ENCODE measurements at places on chromosomes 1 and 21. TPM values are rescaled to one million over a fixed set of nuclear protein-coding genes. Genes with fewer than 3 reads are reported as not detected.

RNU1-3 gene
- 2,051 TPM for total RNA-seq

KIF14 gene
- total RNA-seq: 18.2 TPM

NUDT4B gene
- total RNA-seq: not detected

OXCT2 gene
- 4.3 TPM for total RNA-seq

HTR6 gene
- total RNA-seq: 0.29 TPM

DCST1 gene
- not detected for total RNA-seq

CRP gene
- not detected for total RNA-seq

FAAH gene
- total RNA-seq: 23.4 TPM

PROX1 gene
- total RNA-seq: 0.83 TPM

TRIM45 gene
- 10.3 TPM for total RNA-seq

AGT gene
- total RNA-seq: not detected

CELA3B gene
- not detected for total RNA-seq

PRMT2 gene
- total RNA-seq: 53.4 TPM

CCDC18 gene
- total RNA-seq: 19.5 TPM

KIF2C gene
- total RNA-seq: 71.6 TPM

CAPN9 gene
- total RNA-seq: not detected

CD101 gene
- 1.8 TPM for total RNA-seq

MRPL24 gene
- 29.0 TPM for total RNA-seq

ZBTB21 gene
- total RNA-seq: 18.1 TPM

AIRE gene
- total RNA-seq: 0.17 TPM

SPATA46 gene
- total RNA-seq: not detected

SEMA6C gene
- total RNA-seq: 12.3 TPM

TAL1 gene
- total RNA-seq: 0.04 TPM

FABP3 gene
- total RNA-seq: 9.0 TPM

CR1L gene
- total RNA-seq: 0.37 TPM

TFF2 gene
- not detected for total RNA-seq

SPOCD1 gene
- 2.7 TPM for total RNA-seq
